ENCODE measurements at places on chromosomes 6 and 20.

DNA sequence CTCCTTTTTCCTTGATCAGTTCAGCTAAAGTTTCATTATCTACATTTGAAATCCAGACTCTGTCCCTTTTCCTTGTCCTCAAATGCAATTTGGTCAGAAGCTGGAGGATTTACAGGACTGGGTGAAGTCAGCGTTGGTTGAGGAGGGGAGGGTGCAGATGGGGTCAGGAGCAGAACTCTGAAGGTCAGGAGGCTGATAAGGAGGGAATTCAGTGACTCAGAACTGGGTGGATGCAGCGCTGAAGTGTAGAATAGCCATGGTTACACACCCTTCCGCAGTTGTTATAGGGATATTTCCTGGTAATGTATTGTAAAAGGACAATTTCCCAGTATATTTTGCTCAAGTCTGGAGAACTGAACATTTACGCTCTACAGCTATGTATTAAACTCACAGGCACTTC is 133.1 kb upstream of the FOXA2 start:
- DNase-seq, result no peak

- no peak for DNase-seq
Observed at GRCh38 chr6:144295981-144296767, 11.0 kb downstream of the UTRN start.

DNA sequence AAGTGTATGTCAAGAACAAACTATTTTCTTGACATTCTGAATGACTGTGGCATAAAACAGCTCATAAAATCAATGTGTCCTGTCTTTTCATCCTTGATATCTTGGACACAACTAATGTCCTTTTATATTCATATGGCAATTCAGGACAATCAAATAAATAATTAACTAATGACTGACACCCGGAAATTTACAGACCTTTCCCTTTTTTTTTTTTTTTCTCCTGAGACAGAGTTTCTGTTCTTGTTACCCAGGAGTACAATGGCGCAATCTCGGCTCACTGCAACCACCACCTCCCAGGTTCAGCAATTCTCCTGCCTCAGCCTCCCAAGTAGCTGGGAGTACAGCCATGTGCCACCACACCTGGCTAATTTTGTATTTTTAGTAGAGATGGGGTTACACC is 107.1 kb upstream of the LGSN start:
- no peak for DNase-seq

DNA sequence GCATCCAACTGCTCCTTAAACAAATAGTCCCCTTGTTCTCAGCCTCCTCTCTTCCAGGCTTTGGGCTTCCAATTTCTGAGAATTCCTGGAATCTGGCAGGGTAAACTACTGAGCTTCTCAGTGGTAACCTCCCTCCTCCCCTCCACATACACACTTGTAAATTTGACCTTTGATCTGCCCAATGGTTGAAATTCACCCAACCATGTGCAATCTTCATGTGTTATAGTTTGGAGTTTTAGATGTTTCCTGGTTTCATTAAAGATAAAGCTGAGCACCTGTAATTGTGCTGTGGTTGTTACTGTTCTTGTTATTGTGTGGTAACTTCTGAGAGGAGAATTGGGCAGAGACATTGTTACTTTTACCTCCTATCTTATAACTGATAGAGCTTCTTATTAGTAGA is 328.4 kb downstream of the TPBG start:
- no peak for DNase-seq

DNA sequence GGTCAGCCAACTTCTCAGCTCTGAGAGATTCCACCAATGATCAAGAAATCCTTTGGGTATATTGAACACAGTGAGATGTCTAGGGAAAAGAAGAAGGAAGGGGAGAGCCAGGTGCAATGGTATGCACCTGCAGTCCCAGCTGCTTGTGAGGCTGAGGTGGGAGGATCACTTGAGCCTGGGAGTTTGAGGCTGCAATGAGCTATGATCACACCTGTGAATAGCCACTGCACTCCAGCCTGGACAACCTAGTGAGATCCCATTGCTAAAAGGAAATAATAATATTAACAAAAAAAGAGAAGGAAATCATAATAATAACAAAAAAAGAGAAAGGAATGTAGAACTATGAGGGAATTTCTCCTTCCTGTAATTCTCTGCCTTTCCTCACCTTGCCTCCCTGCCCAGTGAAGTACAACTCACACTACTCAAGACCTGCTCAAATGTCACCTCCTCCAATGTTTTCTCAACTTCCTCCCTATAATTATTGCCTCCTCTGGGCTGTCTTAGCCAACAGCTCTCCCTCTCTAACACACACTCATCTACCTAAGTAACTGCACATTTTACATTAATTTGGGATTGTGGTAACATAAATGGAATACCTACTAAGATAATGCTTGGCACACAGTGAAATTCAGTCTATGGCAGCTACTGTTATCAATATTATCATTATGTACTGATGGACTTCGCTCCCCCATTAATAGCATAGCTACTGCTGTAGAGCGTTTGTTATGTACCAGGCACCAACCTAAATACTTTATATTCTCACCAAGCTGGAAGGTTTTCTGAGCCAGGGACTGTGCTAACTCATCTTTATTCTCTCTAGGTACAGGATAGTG is 103.6 kb downstream of the KIF13A start:
- DNase-seq, result no peak

DNA sequence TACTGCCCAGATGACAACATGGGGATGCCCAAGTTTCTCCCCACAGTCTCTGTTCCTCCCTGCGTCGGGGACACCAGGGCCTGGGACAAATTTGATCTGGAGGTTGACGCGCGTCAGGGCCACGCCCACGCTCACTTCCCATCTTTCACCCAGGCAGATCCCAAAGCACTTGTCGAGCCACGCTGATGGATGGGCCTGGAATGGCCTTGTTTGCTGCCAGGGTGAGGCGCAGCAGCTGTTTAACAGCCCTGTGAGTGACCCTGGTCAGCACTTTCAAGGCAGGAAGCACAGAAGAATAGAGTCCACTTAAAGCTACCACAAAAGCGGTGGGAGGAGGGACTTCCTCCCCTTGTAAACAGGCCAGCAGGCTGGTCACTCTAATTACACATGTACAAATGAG is 324.7 kb upstream of the JARID2 start:
- DNase-seq, result no peak

DNA sequence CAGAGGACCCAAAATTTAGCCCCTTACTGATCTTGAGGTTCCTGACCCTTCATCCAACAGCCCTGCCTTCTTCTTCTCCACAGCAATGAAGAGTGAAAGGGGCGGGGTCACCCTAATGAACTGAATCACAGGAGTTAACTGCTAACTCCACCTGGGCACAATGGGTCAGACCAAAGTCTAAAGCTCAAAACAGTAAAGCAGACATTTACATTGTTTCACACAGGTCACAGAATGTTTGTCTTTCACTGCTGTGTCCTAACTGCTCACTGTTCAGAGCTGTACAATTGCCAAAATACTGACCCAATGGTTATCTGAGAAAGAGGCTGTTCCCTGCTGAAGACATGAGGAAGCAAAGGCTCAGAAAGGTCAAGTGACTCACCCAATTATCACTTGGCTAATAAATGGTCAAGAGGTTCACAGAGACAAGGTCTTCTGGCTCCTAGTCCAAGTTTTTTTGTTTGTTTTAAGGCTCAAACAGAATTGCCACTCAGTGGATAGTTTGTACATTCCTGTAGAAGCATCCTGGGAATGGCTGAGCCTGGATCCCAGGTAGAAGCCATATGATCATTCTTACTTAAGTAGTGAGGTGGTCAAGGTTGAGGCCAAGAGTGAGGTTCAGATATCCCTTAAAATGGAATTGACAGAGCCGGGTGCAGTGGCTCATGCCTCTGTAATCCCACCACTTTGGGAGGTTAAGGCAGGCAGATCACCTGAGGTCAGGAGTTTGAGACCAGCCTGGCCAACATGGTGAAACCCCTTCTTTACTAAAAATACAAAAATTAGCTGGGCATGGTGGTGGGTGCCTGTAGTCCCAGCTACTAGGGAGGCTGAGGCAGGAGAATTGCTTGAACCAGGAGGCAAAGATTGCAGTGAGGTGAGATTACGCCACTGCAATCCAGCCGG is 35.1 kb upstream of the FAM83C start:
- DNase-seq, result no peak

DNA sequence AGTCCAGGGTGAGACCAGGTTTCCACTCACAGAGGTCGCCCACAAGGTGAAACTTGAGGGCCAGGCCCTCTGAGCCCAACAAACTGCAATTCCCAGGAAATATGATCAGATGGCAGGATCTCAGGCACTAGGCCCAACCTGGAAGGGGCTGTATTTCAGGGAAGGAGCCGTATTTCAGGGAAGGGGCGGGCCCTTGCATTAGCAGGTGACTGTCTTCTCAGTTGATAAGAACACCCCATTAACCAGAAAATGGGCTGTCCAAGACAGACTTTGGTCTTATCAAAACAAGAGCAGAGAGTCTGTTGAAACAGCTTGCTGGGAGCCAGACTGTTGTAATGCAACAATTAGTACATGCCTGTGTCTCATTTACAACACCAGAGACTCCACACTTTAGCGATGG is 10.9 kb upstream of the BNIP5 start:
- no peak for DNase-seq

- no peak for DNase-seq
Observed at GRCh38 chr6:83928286-83928685, 68.8 kb downstream of the CYB5R4 start.

DNA sequence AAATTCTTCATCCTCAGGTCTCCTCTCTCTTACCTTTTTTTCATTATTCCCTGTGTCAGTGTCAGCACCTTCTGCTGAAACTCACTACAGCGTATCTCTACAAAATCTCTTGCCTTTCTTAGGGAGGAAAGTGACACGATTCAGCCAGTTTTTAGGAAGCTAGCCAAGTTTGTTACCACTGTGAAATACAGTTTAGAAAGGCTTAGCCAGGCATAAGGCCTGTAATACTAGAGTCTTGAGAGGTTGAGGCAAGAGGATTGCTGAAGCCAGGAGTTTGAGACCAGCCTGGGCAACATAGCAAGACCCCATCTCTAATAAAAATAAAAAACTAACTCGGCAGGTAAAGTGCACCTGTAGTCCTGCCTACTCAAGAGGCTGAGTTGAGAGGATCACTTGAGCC is 16.7 kb downstream of the TAB2 start:
- DNase-seq, result no peak

- DNase-seq, result no peak
Observed at GRCh38 chr6:55250400-55250799, 76.1 kb downstream of the HCRTR2 start.

- DNase-seq, result no peak
Observed at GRCh38 chr6:92892626-92893170, 526.7 kb downstream of the EPHA7 start.

DNA sequence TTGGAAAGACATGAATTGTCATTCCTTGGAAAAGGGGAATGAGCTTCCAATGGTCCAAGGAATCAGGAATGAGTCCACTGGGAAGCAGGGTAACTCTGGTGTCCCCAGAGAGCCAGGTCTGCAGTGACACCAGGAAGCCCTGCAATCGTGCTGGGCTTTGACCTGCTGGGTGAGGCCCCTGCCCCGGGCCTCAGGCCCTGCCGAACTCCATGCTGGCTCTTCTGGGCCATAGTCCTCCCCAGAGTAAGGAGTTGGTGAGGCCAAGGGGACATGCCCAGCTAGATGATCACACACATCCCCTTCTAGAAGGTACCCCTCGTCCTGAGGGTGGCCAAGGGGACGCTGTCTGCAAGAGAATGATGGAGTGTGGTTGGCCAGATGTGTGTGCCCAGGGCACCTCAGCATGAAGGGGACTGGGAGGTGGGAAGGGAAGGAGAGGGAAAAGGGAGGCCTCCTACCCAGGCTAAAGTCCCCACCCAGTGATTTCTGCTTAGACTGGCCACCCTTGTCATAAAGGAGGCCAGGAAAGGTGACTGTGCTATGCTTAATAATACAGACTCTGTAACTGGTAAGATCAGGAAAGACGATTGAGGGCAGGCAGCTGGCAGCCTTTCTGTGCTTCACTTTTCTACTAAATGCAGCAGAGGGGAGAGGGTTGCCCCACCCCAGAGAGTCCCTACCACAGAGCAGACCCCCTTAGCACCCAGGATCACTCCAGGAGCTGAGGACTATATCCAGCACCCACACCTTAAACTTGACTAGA is 119.3 kb downstream of the SNX5 start:
- DNase-seq, result no peak

GRCh38 chr6:162147281-162147680 is 580.3 kb downstream of the PRKN start:
- DNase-seq, result no peak

- no peak for DNase-seq
Observed at GRCh38 chr20:23928788-23929187, 49.2 kb upstream of the CST5 start.

- DNase-seq, result no peak
Observed at GRCh38 chr6:40287296-40287850, 299.8 kb downstream of the LRFN2 start.

DNA sequence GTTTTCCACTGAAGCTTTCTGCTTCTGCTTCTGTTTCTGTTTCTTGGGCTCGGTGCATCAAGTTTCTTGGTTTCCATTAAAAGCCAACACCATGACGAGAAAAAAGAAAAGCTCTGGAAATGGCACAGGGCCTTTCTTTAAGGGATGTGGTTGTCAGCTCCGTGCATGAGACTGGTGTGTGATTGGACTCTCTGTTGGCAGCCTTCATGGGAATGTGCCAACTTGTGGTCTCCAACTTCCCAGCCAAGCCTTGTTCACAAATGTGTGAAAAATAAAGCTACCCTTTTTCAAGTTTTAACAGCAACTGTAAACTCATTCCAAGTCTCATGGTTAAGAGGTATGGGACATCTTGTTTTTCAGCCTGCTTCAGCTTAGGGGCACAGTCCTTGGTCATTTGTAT is 68.7 kb upstream of the CST7 start:
- no peak for DNase-seq

DNA sequence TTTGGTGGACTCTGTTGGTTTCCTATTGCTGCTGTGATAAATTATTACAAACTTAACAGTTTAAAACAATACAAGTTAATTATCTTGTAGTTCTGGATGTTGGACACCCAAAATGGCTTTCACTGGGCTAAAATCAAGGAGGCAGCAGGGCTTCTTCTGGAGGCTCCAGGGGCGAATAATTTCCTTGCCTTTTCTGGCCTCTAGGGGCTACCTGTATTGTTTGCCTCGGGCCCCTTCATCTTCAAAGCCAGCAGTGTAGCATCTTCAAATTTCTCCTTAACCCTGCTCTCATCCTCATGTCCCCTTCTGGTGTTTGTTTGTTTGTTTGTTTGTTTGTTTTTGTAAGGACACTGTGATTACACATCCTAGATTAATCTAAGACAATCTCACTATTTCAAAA is 60.5 kb upstream of the ANKEF1 start:
- DNase-seq, result no peak

DNA sequence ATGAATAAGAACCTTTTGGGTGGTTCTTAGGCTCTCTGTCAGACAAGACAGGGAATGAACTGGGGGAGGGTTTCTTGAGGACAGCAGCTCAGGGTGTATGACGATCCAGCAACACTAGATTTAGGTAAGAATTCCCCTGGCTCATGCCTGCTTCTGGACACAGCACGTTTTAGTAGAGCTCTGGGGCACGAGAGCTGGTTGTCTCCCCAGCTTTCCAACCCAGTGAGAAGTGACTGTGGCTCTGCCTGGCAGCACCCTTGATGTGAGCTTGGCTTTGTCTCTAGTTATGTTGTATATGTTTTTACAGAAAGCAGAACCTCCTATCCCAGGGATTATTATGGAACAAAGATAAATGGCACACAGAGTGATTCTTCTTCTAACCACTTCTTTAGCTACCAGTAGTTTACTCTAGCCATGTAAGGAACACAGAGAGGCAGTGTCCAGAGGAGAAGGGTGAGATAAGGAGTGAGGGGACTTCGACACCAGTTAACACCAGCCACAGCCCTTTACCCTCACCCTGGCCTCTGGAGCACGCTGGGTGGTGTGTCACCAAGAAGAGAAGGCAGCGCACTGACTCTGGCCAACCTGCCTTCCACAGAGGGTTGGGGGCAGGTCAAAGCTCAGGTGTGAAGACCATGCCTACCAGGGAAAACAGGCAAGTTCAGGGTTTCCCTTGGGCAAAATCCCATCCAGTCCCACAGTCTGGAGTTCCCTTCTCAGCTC is 3.9 kb downstream of the APOBEC2 start:
- no peak for DNase-seq
